ENCODE measurements at places on chromosomes 4 and X.

DNA sequence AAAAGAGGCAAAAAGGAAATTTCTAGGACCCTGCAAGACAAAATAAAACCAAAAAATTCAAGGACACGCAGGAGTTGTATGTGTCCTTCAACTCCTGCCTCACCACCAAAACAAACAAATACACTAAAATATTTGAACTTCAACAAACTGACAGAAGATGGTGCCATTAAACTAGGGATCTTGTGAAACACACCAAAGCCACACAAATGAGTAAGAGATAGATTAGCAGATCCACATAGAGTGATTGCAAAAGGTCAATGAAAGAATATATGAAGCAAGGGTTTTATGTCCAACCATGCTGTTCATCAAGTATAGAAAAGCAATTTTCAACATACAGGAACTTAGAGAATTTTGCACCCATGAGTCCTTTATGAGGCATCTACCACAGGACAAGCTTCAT lies 40.1 kb upstream of the SCML1 start:
- DNase-seq, result no peak

DNA sequence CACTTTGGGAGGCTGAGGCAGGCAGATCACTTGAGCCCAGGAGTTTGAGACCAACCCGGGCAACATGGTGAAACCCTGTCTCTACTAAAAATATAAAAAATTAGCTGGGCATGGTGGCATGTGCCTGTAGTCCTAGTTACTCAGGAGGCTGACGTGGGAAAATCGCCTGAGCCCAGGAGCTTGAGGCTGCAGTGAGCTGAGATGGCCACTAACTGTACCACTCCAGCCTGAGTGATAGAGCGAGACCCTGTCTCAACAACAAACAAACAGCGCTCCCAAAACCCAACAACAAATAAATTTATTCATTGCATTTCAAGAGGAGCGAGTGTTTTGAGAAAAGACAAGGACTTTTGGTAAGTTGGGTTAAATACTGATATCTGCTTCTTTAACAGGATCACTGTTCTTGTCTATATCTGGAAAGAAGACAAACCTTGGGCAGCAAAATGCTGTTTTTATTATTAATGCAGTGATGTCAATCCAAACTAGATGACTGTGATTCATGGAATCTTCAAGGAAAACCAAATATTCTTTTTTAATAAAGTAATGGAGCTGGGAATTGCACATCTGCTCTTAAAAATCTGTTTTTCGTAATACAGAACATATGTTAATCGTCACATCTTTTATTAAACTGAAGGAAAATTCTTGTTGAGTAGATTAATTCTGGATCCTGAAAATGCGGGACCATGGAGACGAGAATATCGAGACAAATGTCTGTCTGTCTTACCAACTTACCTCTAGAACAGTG lies 90.8 kb upstream of the LIMCH1 start:
- DNase-seq, result no peak

GRCh38 chr4:155694100-155694785 lies 27.6 kb downstream of the GUCY1A1 start:
- no peak for DNase-seq

GRCh38 chrX:24777660-24778059 lies 83.9 kb downstream of the POLA1 start:
- no peak for DNase-seq

- DNase-seq, result no peak
These were observed 135.1 kb downstream of the SCLT1 start for GRCh38 chr4:128958194-128958593.

DNA sequence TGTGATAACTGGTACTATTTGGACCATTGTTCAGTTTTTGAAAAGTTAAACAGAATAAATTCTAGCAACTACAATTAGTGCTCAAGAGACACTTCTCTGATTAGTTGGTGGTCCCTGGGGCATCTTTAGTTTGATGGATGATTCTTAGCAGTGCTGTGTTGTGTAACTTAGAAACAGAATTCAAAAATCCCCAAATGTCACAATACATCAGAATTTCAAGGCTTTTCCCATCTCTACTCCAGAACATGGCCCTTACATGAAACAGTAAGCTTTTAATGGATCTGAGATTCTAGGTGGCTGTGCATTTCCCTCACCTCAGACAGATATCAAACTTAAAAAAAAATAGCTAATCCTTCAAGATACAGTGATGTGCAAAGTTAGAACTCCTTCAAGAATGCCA lies 104.4 kb upstream of the CXCL13 start:
- no peak for DNase-seq

GRCh38 chr4:13656569-13657405 lies 29.3 kb upstream of the BOD1L1 start:
- DNase-seq, result peak; percentile 56

DNA sequence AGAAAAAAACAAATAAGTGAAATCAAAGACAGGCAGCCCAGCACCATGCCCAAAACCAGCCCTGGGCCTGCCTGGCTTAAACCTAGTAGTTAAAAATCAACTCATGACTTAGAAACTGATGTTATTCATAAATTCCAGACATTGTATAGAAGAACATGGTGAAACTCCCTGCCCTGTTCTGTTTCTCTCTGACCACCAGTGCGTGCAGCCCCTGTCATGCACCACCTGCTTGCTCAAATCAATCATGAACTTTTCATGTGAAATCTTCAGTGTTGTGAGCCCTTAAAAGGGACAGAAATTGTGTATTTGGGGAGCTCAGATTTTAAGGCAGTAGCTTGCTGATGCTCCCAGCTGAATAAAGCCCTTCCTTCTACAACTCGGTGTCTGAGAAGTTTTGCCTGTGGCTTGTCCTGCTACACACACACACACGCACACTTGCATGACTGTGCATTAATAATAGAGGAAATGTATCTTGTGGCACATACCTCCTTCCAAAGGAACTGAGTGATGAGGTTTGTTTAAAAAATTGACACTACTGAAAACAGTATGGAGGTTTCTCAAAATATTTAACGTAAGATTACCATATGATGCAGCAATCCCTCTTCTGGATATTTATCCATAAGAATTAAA lies 39.2 kb upstream of the UGT2B7 start:
- no peak for DNase-seq

- DNase-seq, result no peak
These were observed 41.0 kb downstream of the IRF2 start for GRCh38 chr4:184433258-184433892.
